NCI-H69 (cell line): ENCODE measurements at places on chromosomes 1 and 21.

- peak; percentile 13 for DNase-seq
Observed at GRCh38 chr1:219329578-219329977, 155.9 kb downstream of the LYPLAL1 start.

DNA sequence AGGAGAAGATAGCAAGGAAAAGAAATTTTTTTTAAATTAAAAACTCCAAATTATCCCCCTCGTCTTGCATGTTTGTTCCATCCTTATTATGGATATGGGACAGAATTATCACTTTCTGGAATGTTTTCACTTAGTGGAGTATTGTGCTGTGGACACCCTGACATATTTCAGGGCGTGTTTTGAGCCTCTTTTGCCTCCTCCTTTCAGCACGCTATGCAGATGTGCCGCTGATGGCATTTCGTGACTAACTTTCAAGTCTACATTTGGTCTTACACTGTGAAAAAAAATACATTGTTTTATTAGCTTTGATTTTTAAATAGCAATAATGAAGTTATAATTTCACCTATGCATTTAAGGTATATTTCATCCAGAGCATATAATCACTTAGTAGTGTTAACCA, 738.7 kb downstream of the LTN1 start:
- DNase-seq = no peak

DNA sequence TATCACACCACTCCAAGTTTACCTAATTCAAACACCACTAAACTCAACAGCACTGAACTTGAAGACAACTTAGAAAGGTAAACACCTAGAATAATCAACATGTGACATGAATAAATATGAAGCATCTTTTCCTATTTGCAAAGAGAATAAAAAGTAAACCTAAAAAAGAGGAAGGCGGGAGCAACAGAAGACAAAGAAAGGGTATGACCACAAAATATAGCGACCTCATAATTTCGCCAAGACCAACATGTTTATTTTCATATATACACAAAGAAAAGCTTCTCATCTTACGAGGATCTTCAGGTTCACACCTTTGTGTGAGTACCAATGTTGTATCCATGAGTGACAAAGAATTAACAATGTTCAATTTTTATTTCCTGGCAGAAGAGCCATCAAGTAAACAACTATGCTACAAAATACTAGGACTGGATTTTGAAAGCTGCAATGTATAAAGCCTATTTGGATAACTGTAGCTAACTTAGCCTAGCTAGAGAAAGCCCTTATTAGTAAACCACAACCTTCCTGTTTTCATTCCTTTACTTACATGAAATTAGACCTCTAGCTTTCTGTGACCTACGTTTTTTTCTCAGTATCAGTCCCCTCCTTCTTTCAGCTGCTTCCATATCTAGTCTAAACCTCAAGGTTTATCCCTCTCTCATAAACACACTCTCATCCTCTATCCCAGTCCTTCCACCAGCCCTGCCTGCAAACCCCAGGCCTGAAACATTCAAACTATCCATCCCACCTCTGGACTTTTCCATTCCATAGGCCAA, 21.3 kb upstream of the PHTF1 start:
- no peak for DNase-seq

- no peak for DNase-seq
Observed at GRCh38 chr1:244952280-244952933, 88.1 kb upstream of the HNRNPU start.

DNA sequence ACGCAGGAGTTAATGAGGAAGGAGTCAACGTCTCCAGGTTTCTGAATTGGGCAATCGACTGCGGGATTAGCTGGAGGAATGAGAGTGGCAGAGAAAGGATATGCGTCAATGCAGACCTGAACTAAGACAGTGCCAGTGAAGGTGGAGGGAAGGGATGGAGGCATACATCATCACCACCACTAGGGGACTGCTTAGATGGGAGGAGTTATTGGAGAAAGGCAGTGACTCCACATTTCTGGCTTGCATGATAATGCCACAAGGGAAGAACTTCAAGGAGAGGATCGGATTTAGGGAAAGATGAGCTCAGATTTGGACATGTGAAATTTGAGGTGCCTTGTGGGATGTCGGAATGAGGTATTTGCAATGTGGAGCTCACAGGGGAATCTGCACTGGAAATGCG, 17.5 kb downstream of the VASH2 start:
- peak; percentile 78 for DNase-seq

DNA sequence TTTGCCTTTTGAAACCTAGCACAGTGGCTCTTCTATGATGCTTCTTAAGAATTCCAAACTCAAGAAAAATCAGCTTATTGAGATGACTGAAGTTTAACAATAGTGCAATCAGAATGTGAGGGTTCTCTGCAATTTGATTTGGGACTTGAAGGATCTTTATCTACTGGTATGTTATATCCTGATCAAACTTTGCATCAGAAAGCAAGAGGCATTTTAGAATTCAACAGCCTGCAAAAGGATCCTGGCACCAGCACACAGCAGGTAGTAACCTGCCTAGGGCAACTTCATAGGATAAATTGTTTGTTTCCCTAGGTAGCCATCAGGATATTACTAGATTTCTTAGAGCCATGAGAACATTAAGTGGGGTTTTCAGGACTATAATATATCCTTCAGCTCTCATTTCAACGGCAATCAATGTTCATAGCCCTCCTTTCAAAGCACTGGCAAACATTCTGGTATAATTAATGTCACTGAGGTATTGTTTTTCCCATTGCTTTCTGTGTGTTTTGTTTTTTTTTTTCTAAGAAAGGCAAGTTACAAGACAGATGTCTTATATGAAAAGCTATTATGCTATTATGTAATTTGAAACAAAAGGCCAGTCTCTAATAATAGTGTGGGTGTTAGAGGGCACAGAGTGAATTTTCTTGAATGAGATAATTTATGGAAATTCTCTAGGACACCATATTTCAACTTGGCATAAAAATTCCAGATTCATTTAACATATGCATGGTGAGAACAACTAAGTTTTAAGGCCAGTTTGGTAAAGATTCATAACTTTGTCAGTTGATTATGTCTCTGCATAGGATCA, 34.5 kb downstream of the NTNG1 start:
- DNase-seq = peak; percentile 95
